Stimulated activated CD8-positive, alpha-beta memory T cell treated with anti-CD3 and anti-CD28 coated beads, Interleukin-7, amount 100 ng/mL, for 4 hours (primary cell): ENCODE measurements at places on chromosomes 11 and 22.
A peak's percentile ranks its signal among the peaks of the same experiment; 100 is the strongest.

DNA sequence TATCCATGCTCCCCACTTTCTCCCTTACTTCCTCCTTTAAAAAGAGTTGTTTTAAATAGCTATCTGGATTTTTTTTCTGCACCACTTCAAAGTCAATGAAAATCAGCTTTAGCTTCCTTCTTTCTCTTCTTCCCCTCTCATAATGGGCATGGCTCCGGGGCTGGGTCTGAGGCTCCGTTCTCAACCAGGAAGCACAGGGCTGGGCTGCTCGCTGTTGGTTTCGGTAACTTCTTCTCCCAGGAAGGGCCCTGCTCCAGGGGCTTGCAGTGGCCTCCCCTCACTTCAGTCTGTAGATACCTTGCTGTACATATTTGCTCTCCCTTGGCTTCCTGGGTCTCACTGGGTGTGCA, 23.8 kb downstream of the MICAL2 start:
- DNase-seq: no peak

DNA sequence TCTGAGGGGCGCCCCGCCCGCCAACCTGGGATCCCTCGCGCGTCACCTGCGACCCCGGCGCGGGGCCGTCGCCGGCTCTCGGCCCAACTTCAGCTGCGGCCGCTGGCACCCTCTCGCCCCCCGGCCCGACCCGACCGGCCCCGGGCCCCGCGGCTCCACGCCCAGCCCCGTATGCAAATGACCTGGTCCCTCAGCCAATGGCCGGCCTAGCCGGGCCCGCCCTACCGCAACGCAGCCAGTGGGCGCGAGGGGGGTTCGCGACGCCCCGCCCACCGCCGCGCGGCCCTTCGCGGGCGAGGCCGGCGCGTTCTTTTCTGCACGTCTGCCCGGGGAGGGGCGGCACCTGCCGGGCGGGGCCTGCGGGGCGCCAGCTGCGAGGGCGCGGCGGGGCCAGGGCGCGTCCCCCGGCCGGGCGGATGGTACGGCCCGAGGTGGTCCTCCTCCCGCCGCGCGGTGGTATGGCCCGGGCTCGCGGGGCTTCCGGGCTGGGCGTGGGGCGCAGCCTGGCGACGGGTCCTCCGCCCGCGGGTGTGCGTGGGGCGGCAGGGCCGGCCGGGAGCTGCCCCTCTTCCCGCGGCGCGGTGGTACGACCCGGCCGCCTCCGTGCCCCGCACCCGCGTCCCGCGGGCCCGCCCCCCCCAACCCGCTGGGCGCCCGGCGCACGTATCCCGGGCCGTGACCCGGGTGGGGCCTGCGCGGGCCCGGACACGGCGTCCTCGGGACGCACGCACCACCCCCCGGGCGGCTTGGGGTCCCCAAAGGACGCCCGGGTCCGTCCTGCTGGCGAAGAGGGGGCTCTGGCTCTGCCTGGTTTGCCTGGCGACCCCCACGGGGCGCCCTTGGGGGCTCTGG, 7.7 kb upstream of the PHRF1 start:
- peak; percentile 89 for DNase-seq

GRCh38 chr11:1160231-1161101, 2.7 kb downstream of the MUC5AC start:
- no peak for DNase-seq

DNA sequence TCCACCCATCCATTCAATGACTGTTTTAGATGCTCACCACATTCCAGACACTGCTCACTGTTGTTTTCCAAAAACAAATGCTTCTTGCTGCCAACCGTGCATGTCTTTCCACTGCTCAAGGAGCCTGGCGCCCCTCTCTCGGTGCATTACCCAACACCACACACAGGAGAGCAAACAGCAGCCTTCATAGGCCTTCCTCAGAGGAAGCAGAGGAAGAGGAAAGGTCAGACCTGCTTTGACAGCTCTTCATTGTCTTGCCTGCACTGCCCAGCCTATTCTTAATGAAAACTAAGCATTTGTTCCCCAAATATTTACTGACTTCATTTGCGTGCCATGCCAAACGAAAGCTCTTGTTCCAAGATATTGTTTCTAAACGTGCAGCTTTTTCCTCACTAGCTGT, 1129.2 kb downstream of the TBC1D22A start:
- no peak for DNase-seq

- no peak for DNase-seq
These were observed 35.0 kb upstream of the MOB2 start for GRCh38 chr11:1521382-1522080.
